ENCODE measurements at places on chromosomes 7 and 10.
A peak's percentile ranks its signal among the peaks of the same experiment; 100 is the strongest.

GRCh38 chr7:33937871-33938270, 32.5 kb downstream of the BMPER start:
- no peaks in the 10 kb centered on the region for H3K4me1 ChIP-seq
- H3K36me3 ChIP-seq = no peaks in the 10 kb centered on the region
- no peak overlapping the region for H3K4me3 ChIP-seq
- peaks cover 4% of the 10 kb centered on the region for H3K27me3 ChIP-seq
- no peak overlapping the region for H3K27ac ChIP-seq
- DNase-seq = no peak

GRCh38 chr7:39910108-39910869, 39.8 kb upstream of the CDK13 start:
- peaks cover 4% of the 10 kb centered on the region for H3K27me3 ChIP-seq
- H3K27ac ChIP-seq = no peak overlapping the region
- H3K36me3 ChIP-seq = peaks cover 3% of the 10 kb centered on the region
- DNase-seq = no peak

- no peak overlapping the region for H3K4me3 ChIP-seq
- H3K27ac ChIP-seq = peak overlapping the region; percentile 32
- peaks cover 39% of the 10 kb centered on the region for H3K4me1 ChIP-seq
- no peaks in the 10 kb centered on the region for H3K27me3 ChIP-seq
- peaks cover 11% of the 10 kb centered on the region for H3K36me3 ChIP-seq
- peak; percentile 56 for DNase-seq
Observed at GRCh38 chr10:73992899-73993788, 4.8 kb upstream of the VCL start.

- H3K27me3 ChIP-seq = peaks cover 15% of the 10 kb centered on the region
- no peak overlapping the region for H3K27ac ChIP-seq
- peaks cover under 1% of the 10 kb centered on the region for H3K36me3 ChIP-seq
Observed at GRCh38 chr7:70655694-70656093, 476.2 kb upstream of the GALNT17 start.

DNA sequence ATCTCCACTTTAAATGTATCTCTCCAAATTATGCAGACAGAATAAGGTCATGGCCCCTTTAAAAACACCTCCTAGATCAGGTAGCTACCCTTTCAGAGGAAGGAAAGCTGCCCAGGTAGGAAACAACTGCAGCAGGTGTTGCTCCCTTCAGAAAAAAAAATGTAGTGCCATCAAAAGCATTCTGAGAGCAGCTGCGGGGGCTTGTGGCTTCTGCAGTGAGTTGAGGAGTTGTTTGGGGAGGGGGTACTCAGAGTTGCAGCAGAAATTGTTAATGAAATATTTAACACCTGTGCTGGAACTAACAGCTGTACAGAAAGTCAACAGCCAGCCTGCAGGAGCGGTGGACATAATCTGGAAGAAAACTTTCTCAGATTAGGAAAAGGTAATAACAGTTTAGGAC, 24.0 kb downstream of the CDHR3 start:
- H3K4me1 ChIP-seq = no peaks in the 10 kb centered on the region
- no peak for DNase-seq
- no peak overlapping the region for H3K27ac ChIP-seq
- peaks cover 53% of the 10 kb centered on the region for H3K27me3 ChIP-seq
- H3K4me3 ChIP-seq = no peak overlapping the region

- H3K36me3 ChIP-seq = no peaks in the 10 kb centered on the region
- H3K4me3 ChIP-seq = no peak overlapping the region
- DNase-seq = no peak
- no peak overlapping the region for H3K27ac ChIP-seq
- peaks cover 2% of the 10 kb centered on the region for H3K4me1 ChIP-seq
- no peaks in the 10 kb centered on the region for H3K27me3 ChIP-seq
Observed at GRCh38 chr7:119397156-119397555, 875.8 kb upstream of the KCND2 start.

DNA sequence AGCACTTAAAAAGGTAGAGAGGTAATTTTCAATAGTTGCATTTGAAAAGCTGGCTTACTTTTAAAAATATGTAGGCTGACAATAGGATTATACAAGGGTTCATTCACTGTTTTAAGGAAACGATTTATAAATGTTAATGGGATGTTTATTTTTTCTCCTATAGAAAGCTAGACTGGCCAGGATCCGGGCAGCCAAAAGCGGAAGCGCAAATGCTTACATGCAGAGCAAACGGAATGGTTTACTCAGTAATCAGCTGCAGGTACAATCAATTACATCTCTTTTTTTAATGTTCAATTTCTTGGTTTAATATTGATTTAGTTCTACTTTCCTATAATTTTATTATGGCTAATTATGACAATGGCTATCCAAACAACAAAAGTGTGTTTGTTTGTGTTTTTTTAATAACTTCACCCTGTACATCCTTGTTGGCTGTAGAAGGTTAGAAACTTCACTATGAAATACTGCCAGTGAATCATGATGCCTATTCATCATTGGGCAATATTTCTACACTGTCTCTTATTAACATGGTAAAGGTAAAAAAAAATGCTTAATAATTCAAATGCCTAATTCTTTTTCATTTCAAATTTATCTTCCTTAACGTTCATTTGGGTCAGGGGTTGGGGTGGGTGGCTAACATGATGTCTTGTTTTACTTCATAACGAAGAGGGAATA, 116.4 kb downstream of the TSPAN12 start:
- H3K27ac ChIP-seq = no peak overlapping the region
- H3K4me3 ChIP-seq = no peak overlapping the region
- DNase-seq = no peak
- no peaks in the 10 kb centered on the region for H3K4me1 ChIP-seq

- H3K4me1 ChIP-seq = no peaks in the 10 kb centered on the region
- H3K27ac ChIP-seq = no peak overlapping the region
- no peak for DNase-seq
- H3K36me3 ChIP-seq = no peaks in the 10 kb centered on the region
- no peak overlapping the region for H3K4me3 ChIP-seq
Observed at GRCh38 chr10:121157998-121158397, 306.8 kb downstream of the WDR11 start.

- H3K27ac ChIP-seq = no peak overlapping the region
- no peaks in the 10 kb centered on the region for H3K4me1 ChIP-seq
- H3K36me3 ChIP-seq = no peaks in the 10 kb centered on the region
Observed at GRCh38 chr10:93854975-93855374, 38.8 kb upstream of the SLC35G1 start.

Data from T-helper 2 cell treated with Interferon-gamma antibody and Interleukin-4, amounts not matched to agents 5 μg/mL and 100 μg/mL, for 36 hours (primary cell).